ENCODE measurements at places on chromosomes 1 and 21.

- no peak for DNase-seq
These were observed 105.6 kb downstream of the ERG start for GRCh38 chr21:38392661-38393060.

GRCh38 chr1:150056407-150056806, 11.2 kb upstream of the VPS45 start:
- DNase-seq = no peak

DNA sequence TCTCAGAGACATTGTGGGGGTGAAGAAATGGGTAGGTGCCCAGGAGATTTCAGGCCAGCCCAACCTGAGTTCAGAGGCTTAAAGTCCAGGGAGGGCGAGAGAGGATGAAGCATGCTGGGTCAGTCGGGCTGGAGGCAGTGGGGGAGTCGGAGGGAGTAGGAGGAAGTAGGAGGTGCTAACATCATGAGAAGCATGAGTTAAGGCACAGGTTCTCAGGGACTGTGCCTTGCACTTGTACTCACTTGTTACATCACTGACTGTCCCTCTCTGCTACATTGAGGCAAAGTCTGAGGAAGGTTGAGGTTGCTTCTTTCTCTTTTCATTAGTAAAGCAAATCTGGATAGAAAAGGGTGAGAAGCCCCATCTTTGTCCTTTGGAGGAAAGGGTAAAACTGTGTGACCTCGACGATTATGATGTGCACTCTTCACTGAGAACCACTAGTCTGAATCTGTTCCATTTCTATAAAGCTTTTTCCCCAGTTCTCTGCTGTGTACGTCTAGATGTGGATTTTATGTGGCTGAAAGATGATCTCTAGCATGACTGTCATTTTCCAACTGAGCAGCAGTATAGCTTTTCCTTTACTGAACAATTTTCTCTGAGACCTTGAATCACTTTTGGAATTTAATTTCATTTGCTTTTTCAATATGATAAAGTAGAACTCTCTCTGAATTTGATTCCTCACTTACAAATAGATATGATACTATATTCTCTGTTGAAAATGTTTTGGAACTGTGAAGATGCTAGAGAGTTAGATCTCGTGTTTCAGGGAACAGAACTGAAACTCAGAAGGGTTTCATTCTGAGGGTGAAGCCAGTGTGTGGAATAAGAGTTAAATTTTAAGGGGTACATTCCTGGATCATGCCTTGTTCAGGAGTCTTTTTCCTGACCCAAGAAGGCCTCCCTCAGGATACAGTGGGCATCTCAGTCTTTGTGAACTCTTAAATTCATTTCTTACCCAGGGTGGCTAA, 94.6 kb downstream of the FGGY start:
- no peak for DNase-seq

- DNase-seq = no peak
These were observed 1.7 kb upstream of the PRCC start for GRCh38 chr1:156765666-156766065.

- DNase-seq = no peak
These were observed 54.0 kb upstream of the RASAL2 start for GRCh38 chr1:178039891-178040290.

- DNase-seq = no peak
These were observed 31.7 kb downstream of the ELK4 start for GRCh38 chr1:205600085-205600484.

DNA sequence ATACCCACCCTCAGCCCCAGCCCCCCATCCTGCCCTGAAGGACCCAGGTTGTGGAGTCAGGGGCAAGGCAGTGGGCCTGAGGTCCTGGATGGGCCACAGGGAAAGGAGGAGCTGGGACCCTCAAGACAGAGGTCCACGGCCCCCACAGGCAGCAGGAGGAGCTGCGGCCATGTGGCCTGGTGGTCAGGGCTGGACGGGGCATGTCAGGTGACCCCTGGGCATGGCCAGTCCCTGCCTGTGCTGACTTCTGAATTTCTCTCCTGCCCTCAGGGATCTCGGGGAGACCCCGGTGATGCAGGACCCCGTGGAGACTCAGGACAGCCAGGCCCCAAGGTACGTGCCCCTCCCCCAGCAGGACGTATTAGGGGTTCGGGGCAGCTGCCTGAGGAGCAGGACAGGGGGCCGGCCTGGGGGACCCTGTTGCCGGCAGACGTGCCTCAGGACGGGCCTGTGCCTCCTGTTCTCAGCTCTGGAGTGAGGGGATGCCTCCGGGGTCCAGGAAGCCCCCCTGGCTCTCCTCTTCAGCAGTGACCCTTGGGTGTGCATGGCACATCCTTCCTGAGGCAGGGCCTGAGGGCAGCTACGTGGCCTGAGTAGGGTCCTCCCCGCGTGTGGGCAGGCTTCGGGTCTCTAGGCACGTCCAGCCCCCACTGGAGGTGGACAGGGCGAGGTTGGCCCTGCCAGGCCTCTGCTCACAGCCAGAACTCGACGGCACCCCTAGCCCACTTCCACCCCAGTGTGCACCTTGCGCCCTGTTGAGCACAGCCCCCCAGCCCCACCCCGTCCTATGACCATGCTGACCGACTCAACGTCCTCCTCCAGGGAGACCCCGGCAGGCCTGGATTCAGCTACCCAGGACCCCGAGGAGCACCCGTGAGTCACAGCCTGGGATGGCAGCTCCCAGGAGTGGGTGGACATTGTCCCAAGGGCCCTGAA, 23.6 kb downstream of the COL6A2 start:
- DNase-seq = no peak

DNA sequence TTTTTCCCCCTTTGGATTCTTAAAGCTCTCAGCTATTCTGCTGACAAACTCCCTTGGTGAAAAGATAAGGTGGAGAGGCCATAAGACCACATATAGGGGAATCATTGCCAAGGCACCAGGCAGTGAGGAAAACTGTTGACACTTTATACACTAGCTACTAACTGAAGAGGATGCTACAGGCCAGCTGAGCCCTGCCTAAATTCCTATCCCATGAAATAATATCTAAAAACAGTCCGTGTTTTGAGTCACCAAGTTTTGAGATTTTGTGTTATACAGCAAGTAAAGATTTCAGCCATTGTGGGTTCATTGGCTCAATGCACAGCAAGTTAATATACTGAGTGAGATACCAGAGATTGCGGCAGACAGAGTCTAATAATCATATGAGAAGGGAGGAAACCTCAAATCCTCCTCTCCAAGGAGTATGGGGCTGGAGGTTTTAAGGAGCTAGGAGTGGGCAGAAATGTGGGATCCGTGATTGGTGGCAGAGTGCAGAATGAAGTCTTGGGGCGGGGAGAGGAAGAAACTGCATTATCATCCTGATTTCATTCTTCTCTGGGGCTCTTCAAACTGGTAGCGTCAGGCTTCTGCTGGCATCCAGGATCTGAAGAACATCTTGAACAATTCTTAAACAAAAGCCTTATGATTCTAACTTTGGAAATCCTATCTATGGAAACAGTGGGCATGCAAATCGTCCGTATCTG, 9.2 kb downstream of the CLDN8 start:
- DNase-seq = no peak

DNA sequence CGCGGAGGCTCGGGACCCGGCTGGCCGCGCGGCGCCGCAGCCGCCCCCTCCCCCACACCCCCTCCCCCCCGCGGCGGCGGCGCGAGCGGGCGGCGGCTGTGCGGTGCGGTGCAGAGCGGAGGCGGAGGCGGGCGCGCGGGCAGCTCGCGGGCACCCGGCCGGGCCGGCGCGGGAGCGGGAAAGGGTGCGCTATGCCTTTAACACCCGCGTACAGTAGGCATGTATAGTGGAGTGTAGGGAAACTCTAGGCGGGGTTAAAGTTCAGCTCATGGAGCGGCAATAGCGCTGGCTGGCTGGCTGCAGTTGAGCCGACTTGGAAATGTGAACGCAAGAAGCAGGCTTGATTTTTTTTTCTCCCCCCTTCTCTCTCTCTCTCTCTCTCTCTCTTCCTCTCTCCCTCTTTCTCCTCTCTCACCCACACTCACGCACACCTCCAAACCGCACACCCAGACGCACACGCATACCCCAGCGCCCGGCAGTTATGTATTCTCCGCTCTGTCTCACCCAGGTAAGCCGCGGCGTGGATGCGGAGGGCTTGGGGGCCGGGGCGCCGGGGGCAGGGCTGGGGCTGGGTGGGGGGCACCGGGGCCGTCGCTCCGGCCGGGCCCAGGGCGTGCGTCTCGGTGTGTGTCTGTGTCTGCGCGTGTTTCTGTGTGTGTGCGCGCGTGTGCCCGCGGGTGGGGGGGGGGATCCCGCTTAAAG, at the start of gene NFIA:
TSS of gene NFIA (plus strand) at position 251 of the 702 bp plus-strand sequence.
- DNase-seq = no peak

GRCh38 chr1:62046927-62047326, 147.7 kb upstream of the L1TD1 start:
- DNase-seq = no peak

DNA sequence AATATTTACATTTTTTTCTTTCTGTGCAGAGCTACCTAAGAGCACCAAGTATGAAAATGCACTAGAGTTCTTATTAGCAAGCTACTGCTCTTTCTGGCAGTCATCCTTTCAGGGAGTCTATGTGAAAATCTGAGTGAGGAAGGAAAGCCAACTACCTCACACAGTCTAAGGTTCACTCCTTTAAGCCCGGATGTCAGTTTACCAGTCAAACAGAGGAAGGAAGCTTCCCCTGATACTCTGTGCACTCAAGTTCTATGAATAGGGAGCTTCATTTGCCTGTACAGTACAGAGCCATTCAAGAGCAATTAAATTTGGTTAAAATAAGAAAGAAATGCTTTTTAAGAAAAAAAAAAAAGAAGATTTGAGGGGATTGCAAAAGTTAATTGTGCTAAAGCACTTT, 6.9 kb downstream of the COL11A1 start:
- DNase-seq = no peak

DNA sequence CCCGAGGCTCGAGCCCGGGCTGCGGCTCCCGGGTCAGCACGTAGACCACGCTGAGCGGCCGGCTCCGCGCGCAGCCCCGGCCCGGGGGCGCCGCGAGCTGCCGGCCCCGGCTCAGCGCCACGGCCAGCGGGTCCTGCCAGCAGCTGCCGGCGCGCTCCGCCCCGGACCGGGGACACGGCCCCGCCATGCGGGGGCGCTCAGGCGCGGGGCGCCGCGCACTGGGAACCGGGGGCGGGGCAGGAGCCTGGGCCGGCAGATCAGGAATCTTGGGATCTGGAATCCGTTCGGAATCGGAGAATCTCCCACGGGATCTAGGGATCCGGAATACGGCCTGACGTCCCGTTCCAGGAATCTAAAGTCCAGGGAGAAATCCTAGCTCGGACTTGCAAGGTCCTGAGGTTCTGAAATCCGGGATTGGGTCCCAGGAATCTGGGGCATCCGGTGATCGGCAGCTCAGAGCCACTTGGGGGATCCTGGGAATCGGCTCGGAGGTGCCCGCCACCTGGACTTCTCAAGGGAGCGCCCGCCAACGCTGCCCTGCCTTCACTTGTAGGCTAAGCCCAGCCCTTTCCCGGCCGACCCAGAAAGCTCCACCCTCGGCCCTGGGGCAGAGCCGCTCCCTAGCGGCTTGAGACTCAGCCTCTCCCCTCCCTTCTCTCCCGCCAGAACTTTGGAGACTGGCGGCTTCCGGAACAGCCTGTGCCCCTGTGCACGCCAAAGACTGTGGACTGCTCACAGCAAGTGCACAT, at the start of gene MAP3K6:
TSS of gene MAP3K6 (minus strand) at position 551 of the 749 bp plus-strand sequence. CDS start at position 187, 364 bp downstream.
- no peak for DNase-seq

GRCh38 chr1:30704765-30705509, 18.4 kb downstream of the MATN1 start:
- DNase-seq = no peak

GRCh38 chr1:162649583-162649982, 17.3 kb downstream of the DDR2 start:
- DNase-seq = no peak

GRCh38 chr1:72037745-72038343, 244.5 kb downstream of the NEGR1 start:
- DNase-seq = peak; percentile 28

DNA sequence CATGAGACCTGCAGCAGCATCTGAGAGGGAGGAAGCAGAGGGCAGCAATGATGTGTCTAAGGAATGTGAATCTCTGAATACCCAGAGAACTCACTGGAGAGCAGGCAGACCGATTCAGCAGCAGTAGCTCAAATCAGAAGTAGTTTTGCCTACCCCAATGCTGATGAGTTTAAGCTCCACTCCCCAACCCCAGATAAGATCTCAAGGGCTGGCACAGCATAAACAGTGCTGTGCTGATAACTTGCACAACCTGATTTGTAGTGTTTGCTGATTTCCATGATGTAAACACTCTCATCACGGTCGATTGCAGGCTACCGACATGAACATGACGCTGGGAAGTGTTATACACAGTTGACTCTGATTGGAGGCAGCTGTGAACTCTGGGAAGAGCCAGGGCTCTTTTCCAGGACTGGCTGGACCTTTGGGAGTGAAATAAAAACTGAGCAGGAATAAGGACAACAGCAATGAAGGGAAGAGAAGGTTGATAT, 11.2 kb upstream of the HMGCS2 start:
- no peak for DNase-seq

- no peak for DNase-seq
These were observed 28.9 kb downstream of the TSNAX start for GRCh38 chr1:231557411-231557810.

DNA sequence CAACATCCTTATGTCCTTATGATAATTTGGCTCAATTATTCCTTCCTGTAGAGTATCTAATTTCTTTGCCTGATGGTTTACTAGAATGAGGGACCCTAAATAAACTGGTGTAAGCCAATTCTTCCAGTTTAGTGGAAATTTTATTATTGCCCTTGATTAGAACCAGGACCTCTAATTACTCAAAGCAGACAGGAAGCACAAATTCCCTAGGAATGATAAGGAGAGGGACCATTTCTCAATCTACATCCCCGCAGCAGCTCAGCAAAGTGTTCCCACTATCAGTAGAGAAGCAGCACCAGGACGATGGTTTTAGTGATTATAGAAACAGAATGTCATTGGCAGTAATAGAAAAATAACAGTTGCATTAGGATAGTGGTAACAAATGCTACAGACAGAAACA, 97.1 kb downstream of the PLPPR4 start:
- DNase-seq = no peak

DNA sequence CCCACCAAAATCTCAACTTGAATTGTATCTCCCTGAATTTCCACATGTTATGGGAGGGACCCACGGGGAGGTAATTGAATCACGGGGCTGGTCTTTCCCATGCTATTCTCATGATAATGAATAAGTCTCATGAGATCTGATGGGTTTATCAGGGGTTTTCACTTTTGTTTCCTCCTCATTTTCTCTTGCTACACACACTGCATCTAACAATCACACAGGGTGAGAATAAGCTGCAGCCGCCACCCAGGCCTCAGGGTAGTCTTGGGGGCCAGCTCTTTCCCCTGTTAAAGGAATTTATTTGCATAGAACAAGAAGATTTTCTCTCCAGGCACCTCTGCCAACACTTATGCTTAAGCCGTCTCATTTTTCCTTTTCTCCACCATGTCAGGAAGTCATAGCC, 26.0 kb upstream of the GBP6 start:
- DNase-seq = no peak

DNA sequence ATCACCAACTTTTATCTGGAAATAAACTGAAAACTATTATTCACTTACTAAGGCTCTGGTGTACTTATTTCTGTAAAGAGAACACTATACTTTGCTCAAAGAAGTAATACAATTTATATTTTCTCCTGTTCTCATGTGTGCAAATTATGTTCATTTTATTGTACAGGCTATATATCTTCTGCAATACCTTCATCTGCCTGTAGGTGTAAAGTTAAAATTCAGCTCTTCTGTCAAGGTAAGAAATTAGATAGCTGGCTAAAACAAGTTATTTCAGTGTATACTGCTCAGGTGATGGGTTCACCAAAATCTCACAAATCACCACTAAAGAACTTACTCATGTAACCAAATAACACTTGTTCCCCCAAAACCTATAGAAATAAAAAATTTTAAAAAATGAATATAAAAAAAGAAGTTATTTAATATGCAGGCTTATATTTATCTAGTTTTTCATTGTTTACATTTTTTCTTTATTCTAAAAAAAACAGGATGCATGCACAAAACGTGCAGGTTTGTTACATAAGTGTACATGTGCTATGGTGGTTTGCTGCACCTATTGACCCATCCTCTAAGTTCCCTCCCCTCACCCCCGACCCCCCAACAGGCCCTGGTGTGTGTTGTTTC, 81.5 kb downstream of the PTGER3 start:
- DNase-seq = no peak

Measured in left renal cortex interstitium (tissue), 4 donors.